ENCODE measurements at places on chromosomes 3 and 15.

DNA sequence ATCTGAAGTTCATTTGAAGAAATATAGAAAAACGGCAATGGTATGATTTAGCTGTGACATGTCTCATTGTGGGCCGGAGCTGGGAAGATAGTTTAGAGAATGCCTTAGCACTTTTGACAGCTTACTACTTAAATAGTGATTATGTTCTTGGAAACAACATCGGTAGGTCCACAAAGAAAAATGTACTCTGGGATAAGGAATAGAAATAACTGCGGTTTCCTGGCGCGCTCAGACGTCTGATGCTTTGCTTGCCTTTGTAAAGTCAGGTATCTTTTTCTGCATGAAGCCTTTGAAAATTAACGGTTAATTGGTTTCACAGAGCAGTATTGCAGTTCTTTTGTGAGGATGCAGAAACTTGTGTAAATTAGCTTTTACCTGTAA lies 1.4 kb downstream of the USP3 start:
- DNase-seq, result no peak

- DNase-seq, result no peak
Measured at GRCh38 chr15:63887630-63888029, 53.9 kb upstream of the HERC1 start.

- no peak for DNase-seq
Measured at GRCh38 chr3:108223928-108224327, 1.7 kb upstream of the IFT57 start.

DNA sequence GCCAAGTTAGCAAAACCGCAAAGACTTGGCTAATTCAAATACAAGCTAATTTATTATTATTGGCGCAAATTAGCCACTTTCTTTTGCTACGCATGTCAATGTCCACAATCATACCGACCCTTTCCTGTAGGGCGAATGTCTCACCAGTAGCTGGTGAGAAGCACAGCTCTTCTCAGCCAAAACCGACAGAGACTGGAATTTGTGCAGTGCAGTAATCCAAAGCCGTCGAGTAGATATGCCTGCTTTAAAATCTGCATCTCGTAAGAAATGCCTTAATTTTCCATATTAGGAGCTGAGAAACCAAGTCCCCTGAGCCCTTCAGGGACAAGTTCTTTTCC lies 614 bp upstream of the MINDY2 start:
- no peak for DNase-seq

GRCh38 chr15:82567661-82568060 lies 27.4 kb upstream of the RPS17 start:
- DNase-seq, result no peak

DNA sequence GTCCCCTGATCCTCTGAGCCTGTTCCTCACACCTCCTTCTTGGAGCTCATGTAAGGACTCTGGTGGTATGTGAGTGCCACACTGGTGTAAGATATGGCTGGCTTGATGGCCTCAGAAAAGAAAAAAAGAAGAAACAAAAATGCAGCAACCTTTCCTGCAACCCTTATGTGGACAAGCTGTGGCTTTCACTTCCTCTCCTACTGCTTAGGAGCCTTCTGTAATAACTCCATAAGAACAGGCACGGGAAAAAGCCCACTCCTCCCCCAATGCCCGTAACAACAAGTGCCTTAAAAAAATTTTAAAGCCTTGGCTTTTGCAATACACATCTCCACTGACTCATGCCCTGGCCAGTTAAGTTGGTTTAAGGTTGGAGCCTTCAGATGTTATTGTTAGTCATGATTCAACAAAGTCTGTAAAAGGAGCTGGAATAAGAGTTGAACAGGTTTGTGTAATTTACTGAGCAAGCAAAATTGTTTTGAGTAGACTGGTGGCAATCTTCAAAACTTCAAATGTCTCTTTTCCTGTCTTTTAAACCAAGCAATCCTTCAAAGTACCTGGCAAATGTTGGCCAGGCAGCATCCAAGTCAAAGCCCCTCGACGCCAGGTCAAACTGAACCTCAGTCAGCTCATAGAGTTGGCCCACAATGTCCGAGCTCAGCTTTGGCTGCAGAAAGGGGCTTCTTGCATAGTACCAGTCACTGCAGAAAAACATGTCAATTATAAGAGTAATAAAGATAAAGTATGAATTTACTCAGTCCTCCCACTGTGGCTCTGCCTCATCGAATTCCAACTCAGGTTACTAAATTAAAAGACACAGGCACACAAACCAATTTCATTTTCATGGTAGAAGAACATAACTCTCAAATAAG lies 22.9 kb downstream of the FYCO1 start:
- no peak for DNase-seq

DNA sequence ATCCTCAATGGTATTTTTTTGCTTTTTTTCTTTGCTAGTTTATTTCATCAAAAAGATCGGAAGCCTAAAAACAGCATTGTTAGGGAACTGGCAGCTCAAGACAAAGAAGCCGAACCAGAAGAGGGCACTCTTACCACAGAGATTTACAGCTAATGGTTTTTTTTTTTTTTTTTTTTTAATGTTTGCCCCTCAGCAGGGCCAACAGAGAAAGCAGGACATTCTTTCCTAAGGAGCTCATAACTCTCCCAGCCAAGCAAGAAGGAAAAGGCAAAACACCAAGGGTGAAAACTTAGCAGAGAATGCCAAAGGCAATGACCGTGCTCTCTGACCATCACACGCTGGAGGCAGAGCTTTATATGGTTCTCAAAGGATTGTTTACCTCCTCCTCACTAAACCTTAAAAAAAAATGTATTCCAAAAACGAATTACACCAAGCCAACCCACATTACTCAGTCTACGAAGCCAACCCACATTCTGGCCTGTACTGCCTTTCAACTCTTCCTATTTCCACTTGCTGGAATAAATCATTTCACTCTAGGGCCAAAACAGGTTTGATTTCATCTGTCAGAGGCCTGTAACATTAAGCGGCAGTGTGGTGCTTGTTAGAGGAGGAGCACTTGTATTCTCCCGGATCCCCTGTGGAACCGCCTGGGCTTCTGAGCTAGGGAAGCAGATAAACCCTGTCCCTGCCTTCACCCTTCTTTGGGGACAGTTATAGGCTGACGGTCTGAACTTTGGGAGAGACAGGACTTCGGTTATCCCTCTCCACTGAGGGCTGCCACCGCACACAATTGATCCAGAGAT lies 35.6 kb upstream of the GYG1 start:
- peak; percentile 76 for DNase-seq

DNA sequence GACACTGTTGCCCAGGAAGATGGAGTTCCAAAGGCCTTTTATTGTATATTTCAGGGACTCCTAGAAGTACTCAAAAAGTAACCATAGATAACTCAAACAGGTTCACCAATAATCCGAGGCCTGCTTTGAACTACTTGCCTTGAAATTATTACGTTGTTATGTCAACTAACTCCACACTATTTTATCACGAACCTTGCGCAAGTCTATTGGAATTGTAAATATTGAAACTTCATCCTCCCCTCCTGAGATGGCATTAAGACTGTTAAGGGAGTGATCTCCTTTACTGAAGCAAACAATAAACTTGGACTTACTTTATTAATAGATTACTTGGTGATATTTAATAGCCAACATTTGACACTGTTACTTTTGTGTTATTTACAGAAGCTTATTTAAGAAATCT lies 199.6 kb upstream of the GADL1 start:
- DNase-seq, result no peak

Data from NT2/D1 (cell line).